Small intestine (tissue), 16 donors: ENCODE measurements at places on chromosomes 1 and 21. TPM values are rescaled to one million over a fixed set of nuclear protein-coding genes. Genes with fewer than 3 reads are reported as not detected.
A peak's percentile ranks its signal among the peaks of the same experiment; 100 is the strongest.

SELL gene
- 1.6 TPM for polyA plus RNA-seq

NVL gene
- 22.2 TPM for polyA plus RNA-seq

- H3K27ac ChIP-seq = no peak overlapping the region
- no peaks in the 10 kb centered on the region for H3K36me3 ChIP-seq
- no peaks in the 10 kb centered on the region for H3K27me3 ChIP-seq
- no peak overlapping the region for H3K4me3 ChIP-seq
- DNase-seq = no peak
Measured at GRCh38 chr1:106875622-106876021, 180.9 kb upstream of the PRMT6 start.

DNA sequence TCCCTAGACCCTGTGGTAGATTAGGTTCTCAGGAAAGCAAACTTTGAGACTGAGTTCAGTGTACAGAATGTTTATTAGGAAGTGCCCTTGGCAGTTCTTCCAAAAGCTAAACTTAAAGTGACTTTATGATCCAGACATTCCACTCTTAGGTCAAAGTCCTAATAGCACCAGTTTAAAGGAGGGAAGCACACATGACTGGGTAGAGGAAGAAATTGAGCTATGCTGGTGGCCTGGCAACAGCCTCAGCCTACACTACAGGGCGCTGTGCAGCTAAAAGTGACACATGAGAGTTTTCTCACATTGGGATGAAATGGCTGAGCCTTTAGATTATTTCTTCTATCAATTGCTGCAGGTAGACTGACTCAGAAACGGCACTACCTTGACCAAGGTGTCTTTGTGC lies 280.4 kb downstream of the BRINP2 start:
- peak; percentile 54 for DNase-seq
- H3K36me3 ChIP-seq = no peaks in the 10 kb centered on the region
- H3K4me3 ChIP-seq = no peak overlapping the region
- no peak overlapping the region for H3K27ac ChIP-seq
- no peaks in the 10 kb centered on the region for H3K4me1 ChIP-seq
- H3K27me3 ChIP-seq = no peaks in the 10 kb centered on the region

GRCh38 chr1:119910618-119911017 lies 14.3 kb upstream of the ADAM30 start:
- DNase-seq = no peak
- H3K36me3 ChIP-seq = no peaks in the 10 kb centered on the region
- H3K4me3 ChIP-seq = no peak overlapping the region
- H3K27me3 ChIP-seq = no peaks in the 10 kb centered on the region
- H3K27ac ChIP-seq = no peak overlapping the region

GRCh38 chr1:213446496-213446895 lies 395.5 kb downstream of the RPS6KC1 start:
- no peaks in the 10 kb centered on the region for H3K36me3 ChIP-seq
- no peak overlapping the region for H3K27ac ChIP-seq
- DNase-seq = no peak
- no peaks in the 10 kb centered on the region for H3K4me1 ChIP-seq

DNA sequence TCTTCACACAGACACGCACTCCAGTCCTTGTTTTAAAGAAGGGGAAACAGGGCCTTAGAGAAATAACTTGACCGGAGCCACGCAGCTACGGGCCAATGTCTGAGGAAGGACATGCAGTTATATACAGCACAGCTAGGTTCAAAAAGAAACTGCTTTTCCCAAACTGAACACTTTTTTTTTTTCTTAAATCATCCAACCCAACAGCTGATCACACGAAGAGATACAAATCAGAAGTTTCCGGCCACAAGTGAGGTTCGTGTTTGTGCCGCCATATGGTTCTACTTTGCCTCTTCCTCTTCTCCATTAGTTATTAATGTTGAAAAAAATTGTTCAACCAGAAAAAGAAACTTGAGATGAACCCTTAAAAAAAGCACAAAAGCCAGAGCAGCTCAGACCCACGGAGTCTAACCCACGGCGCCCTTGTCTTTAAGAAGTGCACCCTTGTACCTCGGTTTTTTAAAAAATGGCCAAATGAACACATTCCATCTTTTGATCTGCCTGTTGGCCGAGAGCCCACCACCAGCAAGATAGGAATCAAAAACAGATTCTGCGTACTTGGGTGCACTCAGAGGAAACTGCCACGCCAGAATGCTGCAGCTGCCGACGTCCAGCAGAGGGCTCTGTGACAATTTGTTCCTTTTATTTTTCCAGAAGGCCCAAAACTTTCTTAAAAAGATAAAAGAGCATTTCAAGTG lies 78.9 kb downstream of the SLC66A1 start:
- peaks cover 17% of the 10 kb centered on the region for H3K4me1 ChIP-seq
- no peaks in the 10 kb centered on the region for H3K36me3 ChIP-seq
- DNase-seq = peak; percentile 59
- peak overlapping the region; percentile 57 for H3K27ac ChIP-seq
- no peaks in the 10 kb centered on the region for H3K27me3 ChIP-seq
- H3K4me3 ChIP-seq = no peak overlapping the region

DNA sequence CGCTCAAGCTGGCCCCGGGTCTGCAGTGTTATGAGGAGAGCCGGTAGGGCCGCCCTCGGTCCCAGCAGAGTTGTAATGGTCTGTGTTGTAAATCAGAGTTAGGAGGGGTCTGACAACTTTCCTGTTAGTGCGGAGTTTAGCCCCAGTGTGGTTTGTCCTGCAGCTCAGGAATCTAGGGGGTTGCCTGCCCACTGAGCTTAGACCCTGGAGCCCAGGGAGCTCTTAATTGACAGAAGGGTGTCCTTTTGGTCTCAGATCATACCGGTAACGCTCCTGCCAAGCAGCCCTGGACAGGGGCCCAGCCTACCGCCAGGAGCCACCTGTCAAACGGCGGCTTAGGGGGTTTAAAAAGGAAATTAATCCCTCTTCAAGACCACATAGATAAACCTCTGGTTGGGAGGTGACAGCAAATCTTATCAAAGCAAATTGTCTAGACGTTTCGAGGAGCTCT lies 164.4 kb downstream of the DYRK1A start:
- no peaks in the 10 kb centered on the region for H3K4me1 ChIP-seq
- DNase-seq = no peak
- peaks cover 6% of the 10 kb centered on the region for H3K27me3 ChIP-seq
- H3K4me3 ChIP-seq = no peak overlapping the region
- no peak overlapping the region for H3K27ac ChIP-seq

DNA sequence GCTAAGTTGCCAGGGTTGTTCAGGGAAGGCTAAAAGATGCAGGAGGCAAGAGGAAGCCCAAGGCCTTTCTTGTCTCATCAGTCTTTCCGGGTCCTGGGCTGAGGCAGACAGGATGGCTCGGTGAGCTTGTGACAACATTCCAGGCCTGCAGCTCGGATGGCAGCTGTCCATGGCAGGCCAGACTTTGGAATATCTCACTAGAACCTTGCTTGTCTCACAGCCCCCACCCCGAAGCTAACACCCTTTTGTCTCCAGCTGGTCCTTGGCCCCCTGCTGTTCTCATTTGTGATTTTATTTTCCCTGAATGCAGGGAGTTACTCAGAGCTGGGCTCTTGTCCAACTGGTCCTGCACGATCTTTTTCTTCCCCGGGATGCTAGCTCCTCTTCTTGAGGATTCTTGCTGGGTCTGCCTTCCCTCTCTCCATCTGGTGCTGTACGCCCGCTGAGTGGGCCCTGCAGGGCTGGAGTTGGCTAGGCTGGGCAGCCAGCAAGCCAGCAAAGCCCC lies 477.2 kb upstream of the CAMK1G start:
- H3K36me3 ChIP-seq = no peaks in the 10 kb centered on the region
- H3K27me3 ChIP-seq = no peaks in the 10 kb centered on the region
- DNase-seq = peak; percentile 8
- H3K4me1 ChIP-seq = no peaks in the 10 kb centered on the region

DNA sequence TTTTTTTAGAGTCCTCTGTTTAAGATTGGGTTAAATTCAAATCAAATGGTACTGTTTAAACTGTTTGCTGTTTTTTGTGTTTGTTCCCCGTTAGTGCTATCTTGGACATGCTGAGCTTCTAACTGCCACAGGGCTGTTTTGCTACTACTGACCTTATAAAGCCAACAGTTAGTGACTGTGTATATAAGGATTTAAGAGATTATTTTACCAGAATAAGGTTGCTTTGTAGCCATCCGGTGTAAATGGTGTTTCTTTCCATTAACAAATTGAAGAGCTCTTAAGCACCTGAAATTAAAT lies 37.0 kb downstream of the ZNF281 start:
- no peaks in the 10 kb centered on the region for H3K4me1 ChIP-seq
- no peak overlapping the region for H3K27ac ChIP-seq
- H3K36me3 ChIP-seq = no peaks in the 10 kb centered on the region
- H3K4me3 ChIP-seq = no peak overlapping the region

FCGR2B gene
- not detected for polyA plus RNA-seq

PCNX2 gene
- polyA plus RNA-seq = 18.1 TPM

APOBEC4 gene
- 0.13 TPM for polyA plus RNA-seq

- H3K27me3 ChIP-seq = peaks cover 5% of the 10 kb centered on the region
- DNase-seq = no peak
- no peaks in the 10 kb centered on the region for H3K36me3 ChIP-seq
- H3K4me3 ChIP-seq = no peak overlapping the region
- no peak overlapping the region for H3K27ac ChIP-seq
- H3K4me1 ChIP-seq = no peaks in the 10 kb centered on the region
Measured at GRCh38 chr1:65310078-65310587, 790 bp downstream of the DNAJC6 start.

DNA sequence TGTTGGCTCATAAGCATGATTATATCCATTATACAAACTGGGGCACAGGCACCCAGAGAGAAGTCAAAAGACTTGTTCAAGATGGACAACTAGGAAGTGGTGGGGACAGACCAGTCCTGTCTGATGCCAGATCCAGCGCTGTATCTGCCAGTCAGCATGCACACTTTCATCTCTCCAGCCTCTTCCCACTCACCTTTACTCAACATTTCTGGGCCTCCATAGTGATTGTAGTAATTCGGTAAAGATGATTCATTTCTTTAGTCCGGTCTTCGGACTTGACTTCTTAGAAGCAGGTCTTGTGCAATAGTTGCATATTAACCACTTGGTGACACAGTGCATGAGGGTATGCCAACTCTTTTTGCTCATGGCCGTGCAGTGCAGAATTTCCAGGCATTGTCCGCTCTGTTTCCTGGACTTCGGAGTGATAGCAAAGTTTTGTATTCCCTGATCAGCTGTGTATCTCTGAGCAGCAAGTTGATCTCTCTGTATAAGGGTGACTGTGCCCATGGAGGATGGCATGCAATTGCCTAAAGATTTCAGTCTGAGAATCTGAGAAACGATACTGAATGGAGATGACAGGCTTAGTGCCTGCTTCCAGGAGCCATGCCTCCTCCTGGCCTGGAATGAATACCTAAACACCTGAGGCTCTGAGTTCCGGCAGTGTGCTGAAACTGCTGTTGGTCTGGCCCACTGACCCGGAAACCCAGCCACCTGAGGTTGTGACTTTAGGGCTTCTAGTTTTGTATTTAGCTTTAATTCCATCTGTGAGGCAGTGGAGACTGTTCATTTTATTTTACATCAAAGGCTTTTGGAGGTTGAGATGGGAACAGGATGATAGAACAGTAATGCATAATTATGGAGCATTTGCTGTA lies 39.0 kb downstream of the GALNT2 start:
- peak overlapping the region; percentile 16 for H3K4me3 ChIP-seq
- H3K4me1 ChIP-seq = peaks cover 59% of the 10 kb centered on the region
- H3K27me3 ChIP-seq = no peaks in the 10 kb centered on the region
- H3K27ac ChIP-seq = peak overlapping the region; percentile 92
